Stimulated activated CD4-positive, alpha-beta T cell treated with anti-CD3 and anti-CD28 coated beads, Interleukin-2, amount 100 ng/mL, for 24 hours (primary cell): ENCODE measurements at places on chromosomes 12 and 14.

GRCh38 chr12:76852106-76852505, 26.7 kb downstream of the CSRP2 start:
- no peak for DNase-seq

DNA sequence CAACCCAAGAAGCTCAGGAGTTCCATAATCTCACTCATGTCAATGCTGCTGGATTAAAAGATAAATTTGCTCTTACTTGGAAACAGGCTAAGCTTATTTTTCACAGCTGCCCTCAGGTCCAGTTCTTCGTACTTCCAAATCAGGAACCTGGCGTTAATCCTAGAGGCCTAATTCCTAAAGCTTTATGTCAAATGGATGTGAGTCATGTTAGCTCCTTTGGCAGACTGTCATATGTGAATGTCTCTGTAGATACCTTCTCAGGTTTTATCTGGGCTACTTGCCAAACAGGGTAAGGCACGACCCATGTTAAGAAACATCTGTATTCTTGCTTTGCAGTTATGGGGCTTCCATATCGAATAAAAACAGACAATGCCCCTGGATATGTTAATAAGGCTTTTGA, 504.6 kb downstream of the ALG10 start:
- no peak for DNase-seq

DNA sequence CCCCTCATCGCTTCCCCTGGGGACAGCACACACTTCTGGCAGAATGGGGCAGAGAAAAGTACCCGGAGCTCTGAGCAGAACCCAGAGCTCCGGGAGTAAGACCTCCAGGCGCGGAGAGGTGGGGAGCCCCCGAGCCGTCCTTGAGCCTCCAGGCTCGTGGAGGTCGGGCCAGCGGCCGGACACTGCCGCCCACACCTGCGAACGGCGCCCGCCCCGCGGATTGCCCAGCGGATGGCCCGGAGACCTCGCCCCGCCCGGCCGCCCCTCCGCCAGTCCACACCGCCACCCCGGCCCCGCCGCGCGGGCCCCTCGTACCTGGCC, 344 bp downstream of the SPTLC2 start:
- DNase-seq = no peak

GRCh38 chr14:92384461-92385133, 61.6 kb downstream of the SLC24A4 start:
- no peak for DNase-seq

GRCh38 chr12:80791863-80792262, 75.2 kb downstream of the MYF5 start:
- DNase-seq = no peak

DNA sequence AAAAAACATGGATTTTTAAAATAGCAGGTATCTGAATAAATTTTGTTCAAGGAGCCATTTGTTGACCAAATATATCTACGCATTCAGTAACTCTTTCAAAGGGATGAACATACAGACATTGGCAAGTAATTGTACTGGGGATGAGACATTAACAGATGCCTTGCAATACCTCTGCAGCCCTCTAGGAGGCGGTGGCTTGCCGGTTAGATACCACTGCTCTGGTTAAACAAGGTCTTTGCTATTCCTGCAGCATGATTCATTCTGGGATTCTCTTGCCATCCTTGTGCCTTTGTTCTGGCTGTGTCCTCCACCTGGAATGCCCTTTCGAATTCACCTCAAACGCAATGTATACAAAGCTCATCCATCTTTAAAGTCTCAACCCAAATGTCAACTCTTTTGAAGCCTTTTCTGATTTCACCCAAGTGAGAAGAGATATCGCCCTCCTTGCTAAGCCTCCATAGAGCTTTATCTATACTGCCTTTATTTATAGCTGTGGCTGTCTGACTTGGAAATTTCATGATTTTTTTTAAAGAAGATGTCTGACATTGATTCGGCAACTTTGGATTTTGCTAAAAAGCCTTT, 131.0 kb upstream of the SRRM4 start:
- DNase-seq = peak; percentile 27

DNA sequence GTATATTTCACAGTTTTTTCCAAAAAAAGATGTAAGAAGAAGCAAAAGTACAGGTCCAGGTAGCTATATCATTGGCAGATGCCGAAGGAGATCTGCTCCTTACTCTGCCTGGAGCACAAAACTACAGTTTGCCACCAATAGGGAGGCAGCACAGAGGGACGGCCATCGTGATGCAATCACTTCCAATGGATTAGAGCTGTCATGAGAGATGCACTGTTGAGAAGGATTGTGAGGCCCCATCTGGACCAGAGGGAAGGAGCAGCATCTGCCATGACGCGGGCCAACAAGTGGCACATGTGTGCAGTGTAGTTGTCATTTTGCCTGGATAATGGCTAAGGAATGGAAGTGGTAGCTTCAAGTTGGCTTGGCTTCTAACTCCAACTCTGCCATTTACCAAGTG, 318.8 kb upstream of the FKBP4 start:
- DNase-seq = no peak

- no peak for DNase-seq
Measured at GRCh38 chr12:68749861-68750260, 3.9 kb downstream of the SLC35E3 start.

GRCh38 chr14:69458350-69458749, 26.2 kb upstream of the PLEKHD1 start:
- no peak for DNase-seq

DNA sequence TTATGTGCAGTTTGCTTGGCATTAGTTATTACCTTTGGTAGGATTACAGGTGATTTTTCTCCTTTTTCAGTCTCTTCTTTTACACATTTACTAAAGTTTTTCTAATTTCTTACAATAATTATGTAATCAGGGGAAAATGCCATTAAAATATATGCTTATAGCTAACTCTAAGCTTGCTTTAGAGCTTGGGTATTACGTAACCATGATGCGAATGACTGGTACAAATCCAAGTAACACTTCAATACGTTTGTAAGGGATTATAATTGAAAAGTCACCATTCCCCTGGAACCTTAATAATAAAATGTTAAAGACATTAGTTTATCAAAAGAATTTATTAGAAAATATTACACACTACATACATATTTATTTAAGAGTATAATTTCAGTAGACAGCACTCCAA, 71.6 kb downstream of the SCAF11 start:
- no peak for DNase-seq

DNA sequence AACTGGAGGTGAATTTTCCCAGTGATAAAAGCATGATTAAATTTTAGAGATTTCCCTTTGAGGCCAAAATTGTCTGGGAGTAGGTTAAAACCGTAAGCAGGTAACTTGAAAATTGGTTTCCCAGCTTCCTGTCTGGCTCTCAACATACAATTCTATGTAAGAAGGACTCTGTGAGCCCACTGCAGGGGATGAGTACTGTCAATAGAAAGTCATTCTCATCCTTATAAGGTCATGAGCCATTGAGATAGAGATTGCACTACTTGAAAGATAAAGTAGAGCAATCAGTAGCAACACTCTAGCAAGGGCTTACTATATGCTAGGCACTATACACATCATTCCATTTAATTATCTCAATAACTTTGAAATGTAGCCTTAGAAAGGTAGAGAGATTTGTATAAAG, 225.6 kb upstream of the HMGA2 start:
- no peak for DNase-seq

DNA sequence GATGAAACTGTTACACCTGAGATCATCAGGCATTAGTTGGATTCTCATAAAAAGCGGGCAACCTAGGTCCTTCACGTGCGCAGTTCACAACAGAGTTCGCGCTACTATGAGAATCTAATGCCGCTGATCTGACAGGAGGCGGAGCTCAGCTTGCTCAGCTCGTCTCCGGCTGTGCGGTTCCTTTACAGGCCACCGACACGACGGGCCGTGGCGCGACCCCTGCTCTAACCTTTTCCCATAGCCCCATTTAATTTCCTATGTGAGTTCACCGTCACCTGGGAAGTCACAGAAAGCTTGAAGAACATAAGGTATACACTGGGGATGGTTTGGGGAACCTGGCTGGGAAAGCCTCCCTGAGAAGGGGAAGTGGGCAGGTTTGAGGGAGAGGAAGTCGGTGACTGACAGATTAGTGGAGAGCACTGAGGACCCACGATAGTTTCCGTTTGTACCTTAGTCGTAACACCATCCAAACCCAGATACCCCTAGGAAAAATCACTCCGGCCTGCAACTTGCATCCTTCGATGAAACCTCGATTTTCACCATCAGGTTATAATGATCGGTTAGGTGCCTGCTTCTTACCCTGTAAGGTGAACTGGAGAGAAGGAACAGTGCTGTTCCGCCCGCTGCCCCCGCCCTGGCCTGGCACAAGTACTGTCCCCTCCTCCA, 2.8 kb upstream of the AAAS start:
- DNase-seq = peak; percentile 62

- DNase-seq = no peak
Measured at GRCh38 chr12:10705655-10706054, 17.5 kb downstream of the YBX3 start.

DNA sequence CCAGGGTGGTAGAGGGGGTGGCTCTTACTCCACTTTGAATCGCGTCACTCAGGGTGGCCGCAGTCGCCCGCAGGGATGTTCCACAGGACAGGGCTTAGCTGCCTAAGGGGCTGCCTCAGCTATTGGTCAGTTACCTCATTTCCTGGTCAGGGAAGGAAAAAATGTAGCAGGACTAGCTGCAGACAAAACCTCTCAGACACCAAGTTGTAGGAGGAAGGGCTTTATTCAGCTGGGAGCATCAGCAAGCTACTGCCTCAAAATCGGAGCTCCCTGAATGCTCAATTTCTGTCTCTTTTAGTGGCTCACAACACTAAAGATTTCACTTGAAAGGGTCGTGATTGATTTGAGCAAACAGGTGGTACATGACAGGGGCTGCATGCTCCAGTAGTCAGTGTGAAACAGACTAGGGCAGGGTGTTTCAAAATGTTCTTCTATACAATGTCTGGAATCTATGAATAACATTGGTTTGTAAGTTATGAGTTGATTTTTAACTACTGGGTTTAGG, 6.4 kb upstream of the CLEC6A start:
- DNase-seq = no peak

DNA sequence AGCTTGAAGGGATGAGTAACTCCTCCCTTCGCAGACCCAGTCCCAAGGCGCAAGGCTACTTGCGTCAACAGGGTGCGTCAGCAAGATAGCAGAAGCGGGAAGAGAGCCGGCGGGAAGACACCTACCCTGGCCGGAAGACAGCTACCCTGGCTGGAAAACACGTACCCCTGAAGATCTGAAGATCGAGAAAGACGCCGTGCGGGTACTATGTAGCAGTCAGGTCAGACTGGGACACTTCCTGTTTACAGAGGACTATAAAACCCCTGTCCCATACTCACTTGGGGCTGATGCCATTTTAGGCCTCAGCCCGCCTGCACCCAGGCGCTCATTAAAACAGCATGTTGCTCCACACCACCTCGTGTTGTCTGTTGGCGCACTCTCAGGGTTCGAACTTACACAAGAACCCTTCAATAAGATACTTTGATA, 80.9 kb downstream of the ABCD2 start:
- no peak for DNase-seq

- peak; percentile 8 for DNase-seq
Measured at GRCh38 chr14:76759589-76759988, 1.7 kb upstream of the VASH1 start.

DNA sequence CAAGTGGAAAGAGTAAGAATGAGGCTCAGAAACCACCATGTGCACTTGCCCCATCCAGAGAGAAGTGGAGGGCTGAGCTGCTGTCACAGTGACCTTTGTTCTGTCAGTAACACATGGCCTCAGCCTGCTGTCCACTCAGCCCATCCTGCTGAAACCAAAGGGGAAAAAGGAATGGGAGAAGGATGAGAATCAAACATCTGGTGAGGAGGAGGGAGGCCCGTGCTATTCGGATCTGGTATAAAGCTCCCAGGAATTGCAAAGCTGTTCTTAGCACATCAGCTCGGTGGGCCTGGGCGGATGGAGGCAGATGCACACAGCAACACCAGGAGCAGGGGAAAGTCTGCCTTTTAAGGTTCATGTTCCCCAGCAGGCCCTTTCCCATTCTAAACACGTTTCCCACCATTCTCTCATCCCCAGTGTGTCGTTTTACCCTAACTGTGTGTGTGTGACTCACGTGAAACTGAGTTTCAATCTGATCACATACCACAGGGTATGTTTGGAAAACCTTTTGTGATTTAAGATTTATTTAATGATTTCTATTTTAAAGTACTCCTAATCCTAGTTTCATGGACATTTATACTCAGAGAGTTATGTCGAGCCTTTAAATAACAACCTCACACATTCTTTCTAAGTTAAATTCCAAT, 36.8 kb downstream of the RTRAF start:
- no peak for DNase-seq

DNA sequence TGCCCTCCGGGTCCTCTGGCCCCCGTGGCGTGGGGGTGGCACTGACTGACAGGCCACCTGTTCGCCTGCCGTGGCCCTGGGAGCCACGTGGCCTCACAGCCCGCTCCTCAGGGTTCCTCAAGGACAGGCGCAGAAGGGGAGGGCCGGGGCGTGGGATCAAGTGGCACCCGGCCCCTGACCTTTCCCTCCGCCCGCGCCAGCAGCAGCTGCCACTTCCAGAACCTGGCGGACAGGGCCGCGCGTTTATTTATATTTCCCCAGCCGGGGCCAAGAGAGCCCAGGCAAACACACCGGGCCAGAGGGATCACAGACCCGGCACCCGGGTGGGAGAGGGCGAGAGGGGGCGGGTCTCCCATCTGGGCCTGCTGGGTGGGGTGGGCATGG, 92.6 kb downstream of the RFLNA start:
- DNase-seq = no peak

GRCh38 chr12:71524626-71525025, 85.0 kb downstream of the LGR5 start:
- DNase-seq = no peak

DNA sequence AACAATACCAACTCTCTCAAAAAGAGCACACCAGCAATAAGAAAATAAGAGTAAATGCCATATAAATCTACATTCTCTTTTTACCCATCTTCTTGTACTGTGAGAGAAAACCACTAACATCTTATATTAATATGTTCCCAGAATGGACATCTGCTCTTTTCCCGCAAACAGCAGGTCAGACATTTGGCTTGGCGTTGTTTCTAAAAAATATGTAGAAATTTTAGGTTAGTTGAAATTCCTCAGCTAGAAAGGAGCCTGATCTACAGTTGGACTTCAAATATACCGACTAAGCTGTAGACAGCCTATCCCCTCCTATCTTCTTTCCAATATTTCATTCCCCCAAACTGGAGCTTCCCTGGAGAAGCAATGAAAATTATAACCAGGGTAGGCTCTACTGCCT, 88.7 kb downstream of the PPP2R5E start:
- no peak for DNase-seq

- no peak for DNase-seq
Measured at GRCh38 chr14:57938533-57938932, 72.6 kb upstream of the SLC35F4 start.

- DNase-seq = no peak
Measured at GRCh38 chr12:92764831-92765230, 62.0 kb downstream of the PLEKHG7 start.

DNA sequence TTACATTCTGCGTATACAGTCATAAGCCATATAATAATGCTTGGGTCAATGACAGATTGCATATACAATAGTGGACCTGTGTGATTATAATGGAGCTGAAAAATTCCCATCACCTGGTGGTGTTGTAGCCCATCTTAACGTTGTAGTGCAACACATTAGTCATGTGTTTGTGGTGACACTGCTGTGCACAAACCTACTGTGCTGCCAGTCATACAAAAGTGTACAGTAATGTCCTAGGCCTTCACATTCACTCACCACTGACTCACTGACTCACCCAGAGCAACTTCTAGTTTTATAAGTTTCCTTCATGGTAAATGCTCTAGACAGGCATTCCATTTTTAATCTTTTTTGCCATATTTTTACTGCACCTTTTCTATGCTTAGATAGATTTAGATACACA, 194.8 kb upstream of the SEL1L start:
- no peak for DNase-seq
